ENCODE measurements at places on chromosomes 7 and 10. TPM values are rescaled to one million over a fixed set of nuclear protein-coding genes. Genes with fewer than 3 reads are reported as not detected.

GRCh38 chr10:60762554-60762953 lies 15.7 kb upstream of the CDK1 start:
- no peak for DNase-seq

- DNase-seq, result no peak
These were observed 31.3 kb upstream of the CXCL12 start for GRCh38 chr10:44416021-44416771.

DNA sequence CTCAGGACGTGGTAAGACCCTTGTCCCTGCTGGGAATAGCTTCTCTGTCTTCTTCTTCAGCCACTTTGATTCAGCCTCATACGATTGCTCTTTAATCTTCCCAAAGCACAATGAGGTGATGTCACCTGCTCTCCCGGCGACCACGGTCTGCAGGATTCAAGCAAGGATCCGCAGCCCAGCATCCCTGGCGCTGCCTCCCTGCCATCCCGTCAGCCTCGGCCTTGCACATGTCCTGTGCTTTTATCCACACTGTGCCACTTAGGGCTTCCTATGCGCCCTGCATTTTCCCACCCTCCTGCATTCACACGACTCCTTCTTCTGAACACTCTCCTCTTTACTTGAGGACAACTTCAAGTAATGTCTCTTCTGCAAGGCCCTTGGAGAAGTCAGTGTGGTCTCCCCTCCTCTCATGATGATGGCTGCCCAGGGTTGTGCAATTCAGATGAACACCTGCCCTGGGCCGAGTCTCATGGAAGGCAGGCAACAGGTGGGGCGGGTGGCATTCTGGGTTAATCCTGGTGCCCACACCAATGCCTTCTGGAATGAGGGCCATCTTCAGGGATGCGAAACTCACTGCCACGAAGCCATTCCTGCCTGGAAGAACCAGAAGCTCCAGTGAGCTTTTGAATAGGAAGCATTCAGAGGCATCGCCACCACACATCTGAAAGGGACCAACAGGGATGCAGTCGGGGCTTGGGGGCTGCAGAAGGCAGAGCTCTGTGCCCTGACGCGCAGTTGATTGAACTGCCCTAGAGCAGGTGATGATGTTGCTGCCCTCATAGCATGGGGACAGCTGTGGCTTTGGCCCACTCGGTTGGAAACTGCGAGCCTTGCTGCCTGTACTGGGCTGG lies 287.5 kb downstream of the GLRX3 start:
- no peak for DNase-seq

- no peak for DNase-seq
These were observed 15.2 kb upstream of the KNDC1 start for GRCh38 chr10:133144771-133145170.

GRCh38 chr10:108632144-108632543 lies 1291.2 kb downstream of the XPNPEP1 start:
- no peak for DNase-seq

- no peak for DNase-seq
These were observed 27.0 kb downstream of the HSPA12A start for GRCh38 chr10:116715341-116715740.

GRCh38 chr10:23362069-23362830 lies 17.7 kb upstream of the C10orf67 start:
- no peak for DNase-seq

GRCh38 chr7:28686418-28686800 lies 271.7 kb downstream of the TRIL start:
- peak; percentile 39 for DNase-seq

- DNase-seq, result no peak
These were observed 272.2 kb downstream of the TCF7L2 start for GRCh38 chr10:113222207-113222606.

GRCh38 chr10:59517341-59517899 lies 155.1 kb upstream of the FAM13C start:
- no peak for DNase-seq

DNA sequence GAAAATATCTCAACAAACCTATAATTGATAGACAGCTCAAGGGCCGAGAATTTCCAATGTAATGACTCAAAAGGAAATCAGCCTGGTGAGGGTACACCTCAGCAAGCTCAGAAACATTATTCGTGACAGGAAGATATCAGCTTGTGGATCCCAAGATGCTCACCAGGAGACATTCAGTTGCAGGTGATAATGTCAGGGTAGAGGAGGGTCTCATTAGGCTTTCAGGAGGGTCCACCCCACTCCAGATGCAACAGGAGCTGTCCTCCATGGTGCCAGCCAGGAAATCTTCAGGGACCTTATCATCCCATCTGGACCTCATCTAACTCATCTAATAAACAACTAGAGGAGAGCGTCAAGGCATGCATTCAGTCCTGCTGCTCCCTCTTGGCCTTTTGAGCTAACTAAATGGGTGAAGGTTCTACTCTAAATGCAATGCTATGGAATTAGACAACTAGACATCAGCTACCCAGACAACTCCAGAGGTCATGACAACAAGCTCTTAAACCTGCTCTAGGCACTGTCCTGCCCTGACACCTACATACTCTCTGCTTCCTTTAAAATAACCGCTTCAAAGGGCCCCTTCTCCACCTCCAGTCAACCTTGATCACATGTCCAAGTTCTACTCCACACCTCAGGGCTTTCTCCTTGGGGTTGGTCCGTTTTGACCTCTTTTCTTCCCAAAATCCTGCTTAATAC lies 4.3 kb upstream of the GIMAP5 start:
- no peak for DNase-seq

Gene TRIL
- not detected for total RNA-seq

Gene SEMA3E
- 2.1 TPM for total RNA-seq

Gene SLC39A12
- not detected for total RNA-seq

Gene ASAH2
- total RNA-seq, result 8.3 TPM

Gene COMTD1
- 20.5 TPM for total RNA-seq

All from PC-9 (cell line).